ENCODE measurements at places on chromosomes 5 and 9.

DNA sequence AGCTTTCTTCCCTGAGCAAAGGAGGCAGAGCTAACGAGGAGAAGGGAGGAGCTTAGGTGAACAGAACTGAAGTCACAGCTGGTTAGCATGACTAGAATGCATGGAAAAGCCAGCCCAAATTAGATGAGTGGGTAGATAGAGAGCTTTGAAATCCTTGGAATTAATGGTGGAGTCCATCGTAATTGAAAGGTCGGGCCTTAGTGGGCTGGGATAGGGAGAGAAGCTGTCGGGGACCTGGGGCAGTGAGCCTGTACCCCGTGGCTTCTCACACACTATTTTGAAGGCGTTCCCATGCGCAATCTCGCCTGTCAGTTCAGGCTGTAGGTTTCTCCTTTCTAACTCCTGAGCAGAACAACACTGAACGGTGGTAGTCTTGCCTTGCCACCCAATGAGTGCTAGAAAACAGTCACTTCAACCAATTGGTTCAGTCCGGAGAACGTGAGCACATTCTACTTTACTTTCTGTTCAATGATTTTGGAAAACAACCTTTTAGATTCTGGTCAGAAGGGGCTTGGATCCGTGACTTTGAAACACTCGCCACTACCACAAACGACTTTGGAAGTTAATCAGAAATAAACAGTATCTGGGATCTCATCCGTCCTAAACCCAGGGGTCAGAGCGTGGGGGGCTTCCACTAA is 655 bp upstream of the RAI14 start:
- peak; percentile 63 for DNase-seq

DNA sequence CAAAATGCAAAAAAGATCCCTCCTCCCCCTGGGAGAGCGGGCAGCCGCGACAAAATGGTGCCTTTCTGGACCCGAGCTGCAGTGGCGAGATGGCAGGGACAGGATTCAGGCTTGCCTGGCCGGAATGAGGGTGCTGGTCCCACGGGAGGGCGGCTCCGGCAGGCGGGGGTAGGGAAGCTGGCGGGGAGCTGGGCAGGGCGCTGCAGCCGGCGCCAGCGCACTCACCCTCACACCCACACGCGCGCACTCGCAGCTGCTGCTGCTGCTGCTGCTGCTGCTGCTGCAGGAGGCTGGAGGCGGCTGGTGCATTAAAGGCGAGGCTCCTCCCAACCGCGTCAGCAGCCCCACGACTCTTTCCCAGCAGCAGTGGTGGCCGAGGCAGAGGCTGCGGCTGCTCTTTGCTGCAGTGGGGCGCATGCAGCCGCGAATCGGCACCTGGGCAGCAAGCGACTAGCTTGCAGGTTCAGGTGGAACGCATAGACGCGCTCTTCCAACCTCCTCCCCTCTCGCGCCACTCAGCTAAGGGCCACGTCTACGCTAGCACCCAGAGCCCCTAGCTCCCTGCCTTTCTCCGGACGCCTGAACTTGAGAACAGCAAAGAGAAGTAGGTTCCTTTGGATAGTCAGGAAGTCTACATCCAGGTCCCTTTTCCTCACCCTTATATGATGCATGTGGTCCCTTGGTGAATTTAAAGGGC is at the start of gene PPP2R2B:
Gene PPP2R2B (minus strand): TSS at position 282 of the 697 bp plus-strand sequence.
- peak; percentile 64 for DNase-seq

DNA sequence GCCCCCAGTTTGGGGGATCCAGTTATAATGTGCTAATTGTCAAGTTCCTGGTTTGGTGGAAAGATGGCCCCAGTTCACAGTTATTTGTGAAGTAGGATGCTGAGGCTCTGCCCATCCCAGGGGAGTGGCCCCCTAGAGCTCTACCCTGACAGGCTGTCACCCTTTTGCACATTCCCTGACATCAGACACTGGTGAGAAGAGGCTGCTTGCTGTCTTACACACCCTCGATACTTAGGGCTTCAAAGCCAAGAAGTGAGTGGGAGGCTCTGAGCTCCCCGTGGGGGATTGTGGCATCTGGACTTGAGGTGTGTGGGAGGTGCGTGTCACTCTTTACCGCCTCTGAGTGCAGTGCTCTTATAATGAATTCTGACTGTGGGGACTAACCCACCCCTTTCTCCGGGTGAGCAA is 168.5 kb downstream of the DOCK2 start:
- no peak for DNase-seq

- DNase-seq, result no peak
Measured at GRCh38 chr9:21974722-21975409, 19.3 kb downstream of the CDKN2A start.

- DNase-seq, result peak; percentile 64
Measured at GRCh38 chr5:72108202-72109061, 1.2 kb downstream of the MAP1B start.

- DNase-seq, result no peak
Measured at GRCh38 chr5:99349787-99350186, 421.0 kb upstream of the CHD1 start.

GRCh38 chr9:86796666-86797065 is 150.6 kb downstream of the GAS1 start:
- DNase-seq, result no peak

GRCh38 chr5:127683008-127683407 is 20.2 kb upstream of the CCDC192 start:
- no peak for DNase-seq

DNA sequence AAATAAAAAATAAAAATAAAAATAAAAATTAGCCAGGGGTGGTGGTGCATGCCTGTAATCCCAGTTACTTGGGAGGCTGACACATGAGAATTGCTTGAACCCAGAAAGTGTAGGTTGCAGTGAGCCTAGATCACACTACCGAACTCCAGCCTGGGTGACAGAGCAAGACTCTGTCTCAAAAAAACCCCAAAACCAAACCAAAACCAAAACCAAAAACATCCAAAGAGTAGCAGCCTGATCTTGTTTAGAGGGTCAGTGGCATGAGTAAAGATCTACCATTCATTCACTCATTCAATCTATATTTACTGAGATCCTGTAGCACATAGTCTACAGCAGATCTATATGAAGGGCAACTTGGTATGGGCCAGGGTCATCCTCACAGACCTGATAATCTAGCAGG is 202.4 kb downstream of the MAPKAP1 start:
- DNase-seq, result no peak

- DNase-seq, result peak; percentile 30
Measured at GRCh38 chr5:137497396-137498290, 1.5 kb downstream of the SPOCK1 start.

DNA sequence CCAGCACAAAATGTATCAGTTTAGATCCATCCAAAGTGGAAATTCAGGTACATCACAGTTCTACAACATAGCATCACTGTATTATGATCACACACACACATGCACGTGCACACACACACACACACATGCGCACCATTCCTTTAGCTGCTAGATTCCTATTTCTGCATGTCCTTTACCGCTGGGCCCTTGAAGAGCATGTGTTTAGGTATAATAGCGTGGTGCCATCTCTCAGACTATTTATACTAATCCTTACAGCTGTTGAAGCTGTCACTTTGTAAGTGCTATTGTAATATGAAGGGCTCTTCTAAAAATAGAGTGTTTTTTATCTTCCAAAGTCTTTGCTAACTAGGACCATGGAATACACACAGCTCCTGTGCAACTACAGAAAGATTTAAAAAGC is 308.8 kb upstream of the TRPC7 start:
- DNase-seq, result no peak

DNA sequence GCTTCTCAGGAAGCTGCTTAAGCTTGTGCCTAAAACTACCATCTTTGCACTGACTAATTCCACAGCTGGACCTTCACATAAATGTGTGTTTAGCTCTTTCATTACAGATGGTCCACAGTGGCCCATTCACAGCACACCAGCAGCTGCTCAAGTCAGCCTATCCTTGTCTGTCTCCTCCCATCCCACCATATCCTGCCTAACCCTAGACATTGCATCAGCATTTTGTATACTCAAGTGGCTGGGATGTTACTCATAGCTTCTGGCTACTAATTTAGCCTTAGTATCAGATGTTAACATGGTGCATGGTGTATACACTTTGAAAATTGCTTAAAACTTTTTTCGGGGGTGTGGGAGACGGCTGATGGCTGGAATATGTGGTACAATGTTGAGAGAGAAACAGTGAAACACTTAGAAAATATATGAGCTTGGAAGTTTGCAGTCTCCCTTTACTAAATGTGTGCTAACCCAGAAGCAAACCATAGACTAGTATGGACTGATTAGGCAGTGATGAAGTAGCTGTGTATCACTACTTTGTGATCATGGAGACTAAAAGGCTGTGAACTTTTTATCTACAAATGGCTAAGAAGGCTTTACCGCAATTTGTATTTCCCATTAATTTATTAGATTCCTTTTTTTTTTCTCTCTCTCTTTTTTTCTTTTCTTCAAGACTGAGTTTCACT is 83.1 kb downstream of the JMY start:
- no peak for DNase-seq

DNA sequence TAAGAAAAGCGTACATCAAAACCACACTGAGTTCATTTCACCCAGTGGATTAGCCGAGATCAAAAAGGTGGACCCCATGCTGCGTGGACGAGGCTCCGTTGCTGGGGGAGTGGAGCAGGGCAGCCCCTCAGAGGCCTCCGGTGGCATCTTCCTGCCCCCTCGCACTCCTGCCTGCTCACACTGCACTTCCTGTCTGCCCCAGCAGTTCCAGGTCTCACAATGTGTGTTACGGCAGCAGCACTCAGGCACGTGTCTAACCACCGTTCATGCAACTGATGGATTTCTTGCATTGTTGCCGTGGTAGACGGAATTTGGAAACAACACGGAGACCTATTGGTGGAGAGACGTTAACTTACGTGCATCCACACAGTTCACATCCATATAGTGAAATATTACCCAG is 196.6 kb upstream of the OTULINL start:
- no peak for DNase-seq

GRCh38 chr5:63081402-63081801 is 502.8 kb downstream of the LRRC70 start:
- no peak for DNase-seq

DNA sequence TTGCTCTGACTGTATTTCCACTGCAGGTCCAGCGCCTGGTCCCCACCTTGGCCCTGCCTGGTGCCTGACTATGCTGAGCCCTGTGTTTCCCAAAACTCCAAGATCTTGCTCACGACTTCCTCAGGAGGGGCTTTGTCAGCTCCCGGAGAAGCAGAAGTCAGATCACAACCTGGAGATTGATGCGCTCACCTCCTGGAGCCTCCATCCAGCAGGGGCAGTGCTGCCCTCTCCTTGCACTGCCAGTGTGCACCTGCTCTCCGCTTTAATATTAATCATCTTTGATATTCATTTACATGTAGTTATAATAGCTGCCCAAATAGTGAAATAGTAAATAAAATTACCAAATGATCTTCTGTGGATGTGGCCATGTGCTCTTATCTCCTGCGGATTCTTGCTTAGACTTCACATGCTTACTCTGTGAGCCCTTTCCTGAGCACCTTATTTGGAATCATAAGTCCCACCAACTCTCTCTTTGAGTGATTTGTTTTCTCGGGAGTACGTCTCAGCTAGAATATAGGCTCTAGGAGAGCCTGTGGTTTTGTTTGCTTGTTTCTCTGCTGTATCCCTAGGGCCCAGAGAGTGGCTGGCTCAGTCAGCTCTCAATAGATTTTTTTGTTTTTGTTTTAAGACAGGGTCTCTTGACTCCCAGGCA is 17.4 kb downstream of the MAML1 start:
- no peak for DNase-seq

DNA sequence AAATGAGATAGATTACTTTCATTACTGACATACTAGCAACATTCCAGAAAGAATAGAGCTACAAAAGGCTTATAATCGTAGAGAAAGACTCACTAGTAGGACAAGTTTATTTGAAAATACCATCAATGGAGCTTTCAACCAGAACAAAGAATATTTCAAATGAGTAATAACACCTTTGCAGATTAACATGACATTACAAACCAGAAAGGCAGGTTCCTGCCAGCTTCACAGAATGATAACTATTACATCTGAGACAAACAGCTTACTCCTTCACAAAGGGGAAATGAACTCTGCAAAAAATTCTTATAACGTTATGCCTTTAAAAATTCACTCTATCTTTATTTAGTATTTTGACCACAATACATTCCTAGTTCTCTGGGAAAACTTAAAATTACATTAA is 103.1 kb downstream of the EPB41L4A start:
- no peak for DNase-seq

GRCh38 chr9:114652776-114653555 is 4.6 kb downstream of the TEX53 start:
- no peak for DNase-seq

DNA sequence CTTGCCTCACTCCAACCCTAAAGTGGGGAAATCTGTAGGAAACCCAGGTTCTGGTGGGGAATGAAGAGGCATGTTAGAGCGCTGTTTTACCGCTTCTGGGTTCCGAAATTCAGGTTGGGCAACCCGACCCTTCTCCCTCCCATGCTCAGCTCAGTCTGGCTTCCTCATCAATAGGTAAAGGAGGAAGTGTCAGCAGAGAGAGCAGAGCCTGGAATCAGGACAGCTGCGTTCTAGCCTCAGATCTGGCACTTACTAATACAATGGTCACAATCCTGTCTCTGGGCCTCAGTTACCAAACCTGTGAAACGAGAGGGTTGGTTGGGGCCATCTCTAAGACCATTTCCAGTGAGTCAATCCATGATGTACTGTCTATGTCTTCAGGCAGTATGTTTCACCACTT is 16.2 kb upstream of the TNIP1 start:
- no peak for DNase-seq

GRCh38 chr5:136027311-136027710 is 1.5 kb upstream of the TGFBI start:
- DNase-seq, result no peak

- no peak for DNase-seq
Measured at GRCh38 chr9:121691890-121692289, 40.5 kb downstream of the DAB2IP start.

DNA sequence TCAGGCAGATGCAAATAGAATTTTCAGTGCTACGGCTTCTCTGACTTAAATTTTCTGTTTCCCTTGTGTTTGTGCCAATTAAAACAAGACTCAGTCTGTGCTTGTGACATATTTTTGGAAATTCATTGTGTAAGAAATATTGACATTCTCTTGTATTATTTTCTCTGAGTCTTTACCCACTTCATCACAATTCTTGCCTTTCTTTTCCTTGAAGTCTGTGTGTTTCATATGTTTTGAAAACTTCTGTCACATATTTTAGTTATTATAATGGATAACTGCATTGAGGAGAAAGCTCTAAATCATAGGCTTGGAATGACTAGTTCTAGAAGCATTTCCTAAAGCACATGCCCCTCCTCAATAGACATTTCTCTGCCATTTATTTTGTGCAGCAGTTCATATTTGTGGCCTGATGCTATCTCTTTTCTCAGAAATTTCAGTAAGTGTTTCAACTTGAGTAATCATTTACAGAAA is 206.6 kb downstream of the PALM2AKAP2 start:
- DNase-seq, result no peak

DNA sequence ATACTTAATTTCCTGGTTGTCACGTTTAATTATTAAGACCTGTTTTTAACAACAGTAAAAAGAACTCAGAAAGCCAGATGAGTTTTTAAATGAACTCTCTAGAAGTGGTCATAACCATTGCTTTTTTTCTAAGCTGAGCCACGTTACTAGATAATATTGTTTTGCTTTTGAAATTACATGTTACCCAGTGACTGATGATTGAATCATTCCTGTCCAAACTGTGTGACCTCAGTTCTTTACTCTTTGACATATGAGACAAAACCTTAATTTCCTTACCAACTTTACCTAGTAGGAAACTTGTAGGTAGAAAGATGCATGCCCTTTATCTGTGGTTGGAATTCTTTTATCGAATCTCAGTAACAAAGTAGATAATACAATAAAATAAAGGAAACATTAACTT is 411.7 kb downstream of the SH3GL2 start:
- DNase-seq, result no peak

- DNase-seq, result no peak
Measured at GRCh38 chr9:96419691-96419969, 1.5 kb upstream of the ZNF367 start.

Measured in midbrain (tissue), 1 donor.